ENCODE measurements at places on chromosomes 7 and 10. TPM values are rescaled to one million over a fixed set of nuclear protein-coding genes. Genes with fewer than 3 reads are reported as not detected.

DNA sequence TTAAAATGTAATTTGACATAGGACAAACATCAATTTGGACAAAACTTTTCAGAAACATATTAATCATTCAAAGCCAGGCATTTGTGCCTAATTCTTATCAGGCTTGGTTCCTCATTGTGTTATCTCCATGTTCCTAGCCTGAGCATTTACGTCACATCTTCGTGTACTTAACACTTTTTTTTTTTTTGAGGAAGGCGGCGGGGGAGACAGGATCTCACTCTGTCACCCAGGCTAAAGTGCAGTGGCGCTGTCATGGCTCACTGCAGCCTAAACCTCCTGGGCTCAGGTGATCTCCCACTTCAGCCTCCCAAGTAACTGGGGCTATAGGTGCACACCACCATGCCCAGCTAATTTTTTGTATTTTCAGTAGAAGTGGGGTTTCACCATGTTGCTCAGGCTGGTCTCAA, 19.8 kb downstream of the HNRNPA2B1 start:
- H3K4me1 ChIP-seq, result no peaks in the 10 kb centered on the region
- no peaks in the 10 kb centered on the region for H3K27me3 ChIP-seq
- no peaks in the 10 kb centered on the region for H3K36me3 ChIP-seq

DNA sequence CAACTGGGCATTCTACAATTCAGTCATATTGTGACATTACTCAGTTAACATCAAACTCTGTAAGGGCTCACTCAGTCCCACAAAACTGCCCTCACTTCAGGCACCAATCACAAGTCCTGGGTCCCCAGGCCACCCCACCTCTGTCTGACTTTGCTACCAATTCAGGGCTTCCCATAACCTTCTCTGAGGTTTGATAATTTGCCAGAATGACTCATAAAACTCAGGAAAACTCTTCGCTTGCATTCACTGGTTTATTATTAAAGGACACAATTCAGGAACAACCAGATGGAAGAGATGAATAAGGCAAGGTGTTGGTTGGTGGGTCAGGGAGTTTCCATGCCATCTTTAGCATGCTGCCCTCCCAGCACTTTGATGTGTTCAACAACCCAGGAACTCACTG, 41.3 kb downstream of the AVL9 start:
- no peak for DNase-seq
- H3K36me3 ChIP-seq, result no peaks in the 10 kb centered on the region
- H3K4me1 ChIP-seq, result no peaks in the 10 kb centered on the region
- H3K27me3 ChIP-seq, result no peaks in the 10 kb centered on the region

DNA sequence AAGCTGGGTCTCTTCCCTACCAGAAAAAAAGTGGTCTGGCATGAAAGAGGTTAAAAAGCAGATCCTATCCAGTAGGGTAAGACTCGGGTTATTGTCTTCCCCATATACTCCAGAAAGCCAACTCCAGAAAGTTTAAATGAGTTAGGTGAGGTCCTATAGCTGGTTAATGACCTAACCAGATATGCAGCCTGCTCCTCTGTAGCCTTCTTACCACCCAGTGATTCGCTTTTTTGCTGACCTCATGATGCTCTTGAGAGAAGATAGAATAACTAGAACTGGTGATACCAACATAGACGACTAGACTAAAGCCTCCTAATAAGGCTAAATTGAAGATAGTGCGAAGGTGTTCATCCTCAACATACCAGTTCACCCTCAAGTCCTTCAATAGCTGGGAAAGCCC, 675 bp upstream of the GIMAP1 start:
- H3K36me3 ChIP-seq, result peaks cover 5% of the 10 kb centered on the region
- no peaks in the 10 kb centered on the region for H3K27me3 ChIP-seq
- no peak overlapping the region for H3K4me3 ChIP-seq
- H3K27ac ChIP-seq, result no peak overlapping the region
- DNase-seq, result no peak
- peaks cover 18% of the 10 kb centered on the region for H3K4me1 ChIP-seq

- H3K4me1 ChIP-seq, result peaks cover 4% of the 10 kb centered on the region
- no peak overlapping the region for H3K27ac ChIP-seq
- H3K36me3 ChIP-seq, result no peaks in the 10 kb centered on the region
- peaks cover 33% of the 10 kb centered on the region for H3K27me3 ChIP-seq
- H3K4me3 ChIP-seq, result no peak overlapping the region
- no peak for DNase-seq
Measured at GRCh38 chr10:70284542-70285475, 1.0 kb upstream of the NPFFR1 start.

DNA sequence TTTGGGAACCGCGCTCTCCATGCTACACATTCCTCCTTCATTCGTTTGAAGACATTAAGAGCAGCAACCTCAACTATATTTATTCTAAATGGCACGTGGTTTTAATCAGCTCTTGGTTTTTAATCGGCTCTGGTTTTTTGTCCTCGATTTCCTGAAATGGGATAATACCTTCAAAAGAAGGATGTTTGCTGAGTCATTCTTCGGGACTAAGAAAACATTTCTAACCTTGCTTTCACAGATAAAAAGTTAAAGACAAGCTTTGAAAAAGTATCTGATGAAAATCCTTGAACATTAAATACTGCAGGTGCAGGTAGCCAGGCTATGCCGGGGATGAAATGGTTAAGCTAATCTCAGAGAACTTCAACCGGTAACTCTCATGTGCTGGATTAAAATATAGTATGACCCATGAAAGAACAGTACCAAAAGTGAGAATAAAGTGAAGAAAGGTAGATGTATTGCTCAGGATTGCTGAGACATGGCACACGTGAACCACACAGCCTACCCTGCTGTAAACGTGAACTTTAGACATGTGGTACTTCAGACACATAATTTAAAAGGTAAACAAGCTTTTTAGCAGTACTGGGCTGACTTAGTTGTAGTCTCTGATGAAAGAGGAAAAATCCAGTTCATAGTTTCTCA, 89.1 kb downstream of the PTPRN2 start:
- H3K4me3 ChIP-seq, result no peak overlapping the region
- no peaks in the 10 kb centered on the region for H3K27me3 ChIP-seq
- no peaks in the 10 kb centered on the region for H3K36me3 ChIP-seq
- no peaks in the 10 kb centered on the region for H3K4me1 ChIP-seq

DNA sequence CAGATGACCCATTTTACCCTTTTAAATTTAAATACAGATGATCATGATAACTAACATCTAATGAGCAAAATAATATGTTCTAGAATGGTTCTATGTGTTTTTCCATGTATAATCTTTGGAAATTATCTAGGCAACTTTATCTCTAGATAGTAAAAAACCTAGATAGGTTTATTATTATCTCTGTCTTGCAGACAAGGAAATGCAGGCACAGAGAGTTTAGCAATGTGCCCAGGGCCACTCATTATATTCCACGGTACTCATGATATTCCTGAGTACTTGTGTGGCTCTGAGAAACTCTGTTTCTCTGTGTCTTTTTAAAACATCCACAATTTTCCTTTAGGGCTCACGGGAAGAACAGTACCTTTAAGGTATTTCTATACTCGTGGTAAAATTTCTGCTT, 26.4 kb upstream of the SNX13 start:
- H3K27me3 ChIP-seq, result no peaks in the 10 kb centered on the region
- no peak overlapping the region for H3K27ac ChIP-seq
- H3K4me3 ChIP-seq, result no peak overlapping the region
- no peaks in the 10 kb centered on the region for H3K36me3 ChIP-seq
- H3K4me1 ChIP-seq, result no peaks in the 10 kb centered on the region

DNA sequence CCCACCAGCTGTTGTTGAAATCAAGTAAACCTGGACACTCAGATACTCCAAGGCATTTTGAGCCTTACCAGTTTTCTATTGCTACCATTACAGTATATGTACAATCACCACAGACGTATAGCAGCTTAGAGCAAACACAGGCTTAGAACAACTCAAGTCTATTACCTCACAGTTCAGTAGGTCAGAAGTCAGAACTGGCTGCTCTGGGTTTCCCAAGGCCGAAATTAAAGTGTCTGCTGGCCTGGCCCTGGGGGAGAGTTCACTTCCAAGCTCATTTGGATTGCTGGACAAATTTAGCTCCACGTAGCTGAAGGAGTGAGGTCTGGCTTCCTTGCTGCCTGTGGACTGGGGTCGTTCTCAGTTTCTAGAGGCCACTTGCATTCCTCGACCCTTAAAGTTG, 260.1 kb upstream of the LRRN3 start:
- H3K27me3 ChIP-seq, result no peaks in the 10 kb centered on the region
- no peak overlapping the region for H3K4me3 ChIP-seq
- no peak overlapping the region for H3K27ac ChIP-seq
- no peaks in the 10 kb centered on the region for H3K36me3 ChIP-seq
- no peaks in the 10 kb centered on the region for H3K4me1 ChIP-seq

DNA sequence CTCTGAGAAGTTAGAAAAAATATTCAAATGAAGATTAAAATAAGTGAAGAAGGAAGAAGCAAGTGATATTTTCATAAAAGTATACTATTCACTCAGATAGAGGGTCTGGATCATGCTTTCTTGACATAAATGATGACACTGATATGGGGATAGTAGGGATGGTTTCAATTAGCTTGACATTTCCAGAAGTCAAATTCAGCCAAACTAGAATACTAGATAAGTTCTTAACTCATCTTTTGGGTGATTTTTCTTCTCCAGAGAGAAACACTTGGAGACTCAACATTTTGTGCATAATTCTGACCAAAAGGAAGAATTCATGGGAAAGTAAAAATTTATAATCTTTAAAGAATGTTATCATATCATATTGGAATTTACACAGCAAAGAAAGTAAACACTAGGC, 152.0 kb upstream of the LRGUK start:
- no peak overlapping the region for H3K27ac ChIP-seq
- no peak for DNase-seq
- H3K36me3 ChIP-seq, result peaks cover 1% of the 10 kb centered on the region
- no peaks in the 10 kb centered on the region for H3K4me1 ChIP-seq
- H3K27me3 ChIP-seq, result no peaks in the 10 kb centered on the region

DNA sequence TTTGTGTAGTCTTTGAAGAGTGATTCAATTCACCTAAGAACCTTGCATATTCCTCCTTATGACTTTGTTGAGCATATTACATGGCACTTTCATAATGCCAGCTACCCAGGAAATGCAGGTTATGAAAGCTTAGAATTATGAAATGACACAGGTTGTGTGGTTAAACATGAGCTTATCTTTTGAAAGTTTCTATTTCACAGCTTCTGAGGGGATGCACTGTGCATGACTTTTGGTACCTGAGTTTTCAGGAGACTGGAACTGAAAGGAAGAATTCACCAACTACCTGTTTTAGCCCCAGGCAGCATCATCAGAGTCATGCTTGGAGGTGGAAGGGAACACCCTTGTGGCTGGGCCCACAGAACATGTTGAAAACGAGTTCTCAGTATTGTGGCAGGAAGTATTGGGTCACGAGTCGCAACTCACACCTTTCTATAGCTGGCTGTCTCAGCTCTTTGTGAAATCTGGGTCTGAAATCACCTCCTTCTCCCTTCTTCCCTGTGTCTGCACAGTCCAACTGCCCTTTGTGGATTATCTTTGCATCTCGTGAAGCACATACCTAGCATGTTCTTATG, 228.2 kb downstream of the PTEN start:
- H3K27me3 ChIP-seq, result no peaks in the 10 kb centered on the region
- H3K27ac ChIP-seq, result peak overlapping the region; percentile 57
- peaks cover 28% of the 10 kb centered on the region for H3K4me1 ChIP-seq
- no peaks in the 10 kb centered on the region for H3K36me3 ChIP-seq
- H3K4me3 ChIP-seq, result no peak overlapping the region

DNA sequence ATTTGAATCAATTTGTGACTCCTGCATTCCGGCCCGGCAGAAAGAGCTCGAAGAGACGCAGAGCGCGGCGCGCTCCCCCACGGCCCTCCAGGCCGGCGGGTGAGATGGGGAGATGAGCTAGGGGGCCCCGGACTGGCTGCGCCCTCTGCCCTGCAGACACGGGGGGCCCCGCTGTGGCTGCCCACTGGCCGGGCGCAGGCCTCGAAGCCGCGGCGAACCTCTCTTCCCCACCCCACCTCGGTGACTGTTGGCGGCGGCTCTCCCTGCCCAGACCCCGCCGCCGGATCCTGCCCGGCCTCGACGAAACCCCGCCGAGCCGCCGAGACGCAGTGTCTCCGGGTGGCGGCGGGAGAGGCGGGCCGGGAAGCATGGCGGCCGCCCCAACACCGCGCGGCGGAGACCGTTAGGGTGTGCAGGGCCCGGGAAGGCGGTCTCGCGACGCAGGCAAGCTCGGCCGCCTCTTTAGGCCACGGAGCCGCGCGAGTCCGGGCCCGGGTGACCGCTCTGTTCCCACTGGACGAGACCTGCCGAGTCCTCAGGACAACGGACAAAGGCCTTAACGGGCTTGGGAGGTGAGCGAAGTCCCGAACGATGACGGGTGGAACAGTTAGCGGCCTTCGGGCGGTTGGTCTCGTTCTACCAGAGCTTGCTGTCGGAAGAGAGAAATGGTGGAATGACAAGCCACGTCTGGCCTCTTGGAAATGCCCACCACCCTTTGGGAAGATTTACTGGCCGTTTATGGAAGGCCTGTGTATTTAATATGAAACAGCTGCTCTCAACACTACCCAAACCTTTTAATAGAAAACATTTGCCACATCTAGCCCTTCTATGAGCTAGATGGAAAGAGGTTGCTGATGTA, 24.3 kb downstream of the NUP42 start:
- peak; percentile 21 for DNase-seq
- H3K4me3 ChIP-seq, result no peak overlapping the region
- peaks cover 4% of the 10 kb centered on the region for H3K36me3 ChIP-seq
- H3K27ac ChIP-seq, result no peak overlapping the region

Gene NYAP1
- total RNA-seq, result not detected

Gene PDE6C
- not detected for total RNA-seq

Gene ATP6V0A4
- total RNA-seq, result not detected

Gene CCDC172
- total RNA-seq, result not detected

Measured in B cell (primary cell).